ENCODE measurements at places on chromosomes 3 and 15.

GRCh38 chr3:42868841-42869240 lies 6.8 kb downstream of the CYP8B1 start:
- DNase-seq = no peak

DNA sequence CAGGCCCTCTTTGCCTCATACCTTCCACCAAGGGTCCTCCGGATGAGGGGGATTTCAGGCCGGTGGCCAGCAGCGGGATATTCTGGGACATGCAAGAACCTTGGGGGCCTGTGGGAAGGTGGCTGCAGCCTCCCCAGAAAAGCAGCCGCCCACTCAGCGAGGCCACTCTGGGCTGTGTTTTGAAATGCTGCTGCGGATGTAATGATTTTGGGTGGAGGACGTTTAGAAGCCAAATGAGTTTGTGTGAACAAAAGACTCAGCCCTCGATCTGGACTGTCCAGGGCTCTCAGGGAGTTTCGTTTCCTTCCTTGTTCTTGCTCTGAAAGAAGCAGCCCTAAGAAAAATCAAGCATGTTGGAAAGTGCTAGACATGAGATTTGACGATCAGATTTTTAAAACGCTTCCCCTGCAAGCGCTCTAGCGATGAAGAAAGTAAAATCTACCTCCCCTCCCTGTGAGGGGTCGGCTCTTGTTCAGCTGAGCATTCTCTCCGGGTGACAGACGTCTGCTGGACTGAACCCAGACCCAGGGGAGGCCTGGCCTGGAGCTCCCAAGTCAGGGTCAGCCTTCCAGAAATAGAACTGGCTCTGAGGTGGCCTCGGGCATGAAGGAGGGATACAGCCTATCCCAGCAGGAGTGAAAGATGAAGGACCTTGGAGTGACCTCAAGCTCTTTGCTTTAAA lies 12.9 kb downstream of the HEG1 start:
- no peak for DNase-seq

DNA sequence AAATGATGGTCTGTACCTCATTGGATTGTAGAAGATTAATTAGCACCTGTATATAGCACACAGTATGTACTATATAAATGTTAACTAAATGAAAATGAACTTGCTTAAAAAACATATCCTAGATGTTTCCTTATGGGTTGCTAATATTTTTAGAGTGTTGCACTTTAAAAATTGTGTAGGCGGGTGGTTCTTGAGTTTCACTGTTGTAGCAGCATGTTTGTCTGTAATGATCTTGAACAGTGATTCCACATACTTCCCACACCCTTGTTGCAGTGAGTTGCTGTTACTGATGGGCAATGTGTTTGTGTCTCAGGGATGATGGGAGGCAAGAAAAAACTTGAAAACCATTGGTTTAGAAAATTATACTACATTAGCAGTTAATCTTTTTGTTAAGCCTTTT lies 22.0 kb downstream of the USP3 start:
- no peak for DNase-seq

- DNase-seq = no peak
Measured at GRCh38 chr3:185986198-185986777, 48.5 kb upstream of the TRA2B start.

DNA sequence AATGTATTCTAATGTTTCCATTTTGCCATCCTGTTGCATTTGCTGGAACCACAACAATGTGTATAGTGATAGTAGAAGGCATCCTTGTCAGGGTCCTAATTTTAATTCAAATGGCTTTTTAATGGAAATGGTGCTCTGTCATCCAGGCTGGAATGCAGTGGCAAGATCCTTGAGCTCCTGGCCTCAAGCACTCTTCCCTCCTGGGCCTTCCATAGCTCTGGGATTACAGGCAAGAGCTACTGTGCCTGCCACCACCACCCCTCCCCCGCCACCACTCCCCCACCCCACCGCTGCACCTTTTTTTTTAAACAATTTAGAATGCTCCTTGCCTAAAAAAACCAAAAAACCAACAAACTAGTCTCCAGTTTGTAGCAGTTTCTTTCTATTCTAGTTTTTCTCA lies 15.2 kb upstream of the IQCF6 start:
- DNase-seq = no peak

GRCh38 chr15:61527836-61528580 lies 298.9 kb upstream of the RORA start:
- no peak for DNase-seq

GRCh38 chr3:152109038-152109437 lies 159.7 kb upstream of the MBNL1 start:
- DNase-seq = no peak

- no peak for DNase-seq
Measured at GRCh38 chr3:115628075-115628412, 4.7 kb downstream of the GAP43 start.
